Activated T-helper 2 cell treated with anti-CD3 and anti-CD28 coated beads, Interferon-gamma antibody, Interleukin-2, Interleukin-4, amounts not matched to agents 10 μg/mL and 5 μg/mL and 100 μg/mL, durations not matched to agents 14 hours and 24 hours and 36 hours (primary cell): ENCODE measurements at places on chromosomes 1 and 21. TPM values are rescaled to one million over a fixed set of nuclear protein-coding genes. Genes with fewer than 3 reads are reported as not detected.

- no peak for DNase-seq
Observed at GRCh38 chr1:52156460-52156859, 14.6 kb downstream of the ZFYVE9 start.

GRCh38 chr1:170200161-170200560, 54.4 kb downstream of the NTMT2 start:
- no peak for DNase-seq

Gene ZNF644
- 49.8 and 56.1 TPM in 2 replicates for total RNA-seq

Gene CR1L
- total RNA-seq = not detected in 2 replicates
